NCI-H1417 (cell line): ENCODE measurements at places on chromosomes 1 and 21.

DNA sequence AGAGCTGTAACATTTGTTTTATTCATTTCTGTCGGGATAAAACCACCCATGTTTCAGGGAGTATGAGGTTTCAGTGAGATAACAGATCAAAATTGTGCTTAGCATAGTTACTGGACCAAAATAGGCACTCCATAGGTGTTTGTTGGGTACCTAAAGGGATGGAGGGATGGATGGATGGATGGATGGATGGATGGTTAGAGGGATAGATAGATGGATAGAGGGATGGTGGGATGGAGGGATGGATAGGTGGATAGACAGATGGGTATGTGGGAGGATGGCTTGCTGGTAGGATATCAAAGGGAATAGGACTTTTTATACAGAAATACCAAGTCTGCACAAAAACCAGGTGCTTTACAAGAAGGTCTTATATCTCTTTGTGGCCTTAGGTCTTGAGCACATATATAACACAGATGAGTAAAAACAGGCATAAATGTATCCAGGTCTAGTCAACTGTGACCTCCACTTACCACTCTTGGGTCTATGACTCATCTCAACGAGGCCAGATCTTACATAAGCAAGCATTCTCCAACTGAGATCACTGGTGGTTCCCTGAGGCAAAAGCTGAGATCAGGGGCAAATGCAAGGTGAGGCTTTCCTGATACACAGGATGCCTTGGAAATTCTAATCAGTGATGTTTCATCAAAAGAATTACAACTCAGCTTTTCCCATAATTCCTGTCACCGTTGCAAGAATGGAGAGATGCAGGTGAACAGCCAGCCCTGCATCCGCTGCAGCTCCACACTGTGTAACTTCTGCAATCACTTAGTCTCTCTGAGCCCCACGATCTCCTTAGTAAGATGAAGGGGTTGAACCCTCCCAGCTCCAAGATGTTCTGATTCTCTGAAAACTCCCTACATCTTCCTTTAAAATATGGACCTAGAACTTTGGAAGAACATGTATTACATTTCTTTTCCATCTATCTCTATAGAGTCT is 32.0 kb downstream of the PTAFR start:
- DNase-seq: no peak

DNA sequence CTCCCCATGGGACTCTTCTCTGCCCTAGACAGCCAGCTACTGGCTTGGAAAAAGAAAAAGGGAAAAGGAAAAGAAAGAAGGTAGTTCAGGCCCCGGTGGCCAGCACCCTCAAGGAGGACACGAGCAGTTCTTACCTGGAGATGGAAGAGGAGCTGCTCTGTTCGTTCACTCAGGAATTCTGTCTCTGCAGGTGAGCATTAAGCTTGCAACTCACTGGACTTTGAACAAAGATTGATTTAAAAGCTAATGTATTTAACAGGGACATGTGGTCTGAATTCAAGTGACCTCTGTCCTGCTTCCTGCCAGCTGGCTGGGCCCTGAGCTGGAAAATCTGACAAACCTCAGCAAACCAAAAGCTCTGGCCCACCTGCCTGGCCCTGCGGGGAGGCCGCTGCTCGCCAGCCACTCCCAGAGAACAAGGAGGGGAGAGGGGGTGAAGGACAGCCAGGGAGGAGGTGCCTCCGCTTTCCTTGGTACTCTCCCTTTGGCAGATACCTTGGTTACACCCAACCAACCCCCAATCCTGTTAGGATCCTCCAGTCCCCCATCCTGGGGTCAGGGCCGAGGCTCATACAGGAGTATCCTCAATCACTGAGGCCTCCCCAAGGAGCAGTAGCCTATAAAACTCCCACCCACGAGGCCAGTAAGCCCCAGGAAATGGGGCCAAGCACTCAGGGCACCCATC is at the start of gene PDZK1:
PDZK1 (minus strand) TSS at position 186 of the 685 bp plus-strand sequence. CDS start 19,347 bp downstream, outside the sequence.
- no peak for DNase-seq

- no peak for DNase-seq
These were observed 156.9 kb upstream of the NBPF11 start for GRCh38 chr1:148308832-148309458.

- peak; percentile 15 for DNase-seq
These were observed 3.8 kb upstream of the GRHL3 start for GRCh38 chr1:24315391-24315790.

DNA sequence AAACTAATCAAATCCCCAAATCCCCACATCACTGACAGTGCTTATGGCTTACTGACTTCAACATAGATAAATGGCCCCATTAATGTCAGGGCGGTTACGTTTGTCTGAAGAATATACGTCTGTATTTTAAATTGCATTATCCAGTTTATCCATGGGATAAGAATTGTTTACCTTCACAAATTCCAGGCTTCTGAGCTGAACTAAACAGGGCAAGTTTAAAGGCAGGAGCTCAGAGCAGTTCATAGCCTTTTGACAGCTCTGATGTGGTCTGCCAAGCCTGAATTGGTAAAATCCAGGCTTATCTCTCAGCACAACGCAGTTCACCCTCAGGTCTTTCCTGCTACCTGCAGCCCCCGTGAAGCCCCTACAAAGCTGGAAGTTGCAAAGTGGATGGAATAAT is 79.5 kb upstream of the GREM2 start:
- DNase-seq: no peak

DNA sequence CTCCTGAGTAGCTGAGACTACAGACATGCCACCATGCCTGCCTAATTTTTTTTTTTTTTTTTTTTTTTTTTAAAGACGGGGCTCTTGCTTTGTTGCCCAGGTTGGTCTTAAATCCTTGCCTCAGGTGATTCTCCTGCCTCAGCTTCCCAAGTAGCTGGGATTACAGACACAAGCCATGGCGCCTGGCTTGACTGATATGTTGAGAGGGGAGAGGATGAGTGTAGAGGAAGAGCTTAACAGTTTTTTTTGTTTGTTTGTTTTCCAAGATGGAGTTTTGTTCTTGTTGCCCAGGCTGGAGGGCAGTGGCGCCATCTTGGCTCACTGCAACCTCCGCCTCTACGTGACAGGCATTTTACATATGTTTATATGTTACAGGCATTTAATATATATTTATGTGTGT is 2.5 kb downstream of the SRP9 start:
- no peak for DNase-seq

DNA sequence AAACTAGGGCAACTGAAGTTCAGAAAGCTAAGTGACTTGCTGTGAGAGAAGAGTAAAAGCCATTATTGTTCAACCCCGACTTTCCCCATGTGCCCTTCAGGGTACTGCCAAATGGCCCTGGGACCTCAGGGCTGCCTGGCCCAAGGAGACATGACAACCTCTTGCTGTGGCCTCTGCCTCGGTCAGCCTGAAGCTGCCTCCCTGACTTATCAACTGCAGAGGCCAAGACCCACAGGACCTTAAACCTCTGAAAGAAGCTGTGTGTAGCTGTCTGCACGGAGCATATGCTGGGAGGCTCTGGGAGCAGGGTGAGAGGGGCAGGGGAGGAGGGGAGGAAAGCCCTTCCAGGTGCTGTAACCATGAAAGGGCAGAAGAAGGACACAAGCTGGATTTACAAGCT is 35.9 kb downstream of the HMGB4 start:
- DNase-seq: no peak

- DNase-seq: no peak
These were observed 32.9 kb upstream of the VAV3 start for GRCh38 chr1:107997866-107998265.

DNA sequence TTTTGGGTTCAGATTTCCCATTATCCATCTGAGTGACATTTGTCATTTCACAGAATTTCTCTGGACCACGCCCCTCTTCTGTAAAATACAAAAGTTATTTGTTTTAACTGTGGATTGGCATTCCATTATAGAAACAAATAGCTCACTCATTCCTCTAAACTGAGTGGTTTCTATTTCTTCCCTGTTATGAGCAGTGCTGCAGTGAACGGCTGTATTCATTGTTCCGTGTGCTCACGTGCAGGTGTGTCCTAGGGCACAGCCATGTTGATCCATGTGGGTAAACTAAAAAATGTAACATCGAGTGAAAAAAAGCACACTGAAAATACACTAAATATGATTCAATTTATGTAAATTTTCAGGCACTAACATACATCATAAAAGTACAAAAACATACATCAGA is 27.0 kb upstream of the IL12RB2 start:
- no peak for DNase-seq

- DNase-seq: peak; percentile 98
These were observed 4.9 kb downstream of the CROCC start for GRCh38 chr1:16926491-16927073.

GRCh38 chr1:93616221-93616995 is 65.2 kb downstream of the BCAR3 start:
- peak; percentile 88 for DNase-seq

GRCh38 chr21:36065497-36066036 is 4.3 kb upstream of the CBR1 start:
- no peak for DNase-seq

DNA sequence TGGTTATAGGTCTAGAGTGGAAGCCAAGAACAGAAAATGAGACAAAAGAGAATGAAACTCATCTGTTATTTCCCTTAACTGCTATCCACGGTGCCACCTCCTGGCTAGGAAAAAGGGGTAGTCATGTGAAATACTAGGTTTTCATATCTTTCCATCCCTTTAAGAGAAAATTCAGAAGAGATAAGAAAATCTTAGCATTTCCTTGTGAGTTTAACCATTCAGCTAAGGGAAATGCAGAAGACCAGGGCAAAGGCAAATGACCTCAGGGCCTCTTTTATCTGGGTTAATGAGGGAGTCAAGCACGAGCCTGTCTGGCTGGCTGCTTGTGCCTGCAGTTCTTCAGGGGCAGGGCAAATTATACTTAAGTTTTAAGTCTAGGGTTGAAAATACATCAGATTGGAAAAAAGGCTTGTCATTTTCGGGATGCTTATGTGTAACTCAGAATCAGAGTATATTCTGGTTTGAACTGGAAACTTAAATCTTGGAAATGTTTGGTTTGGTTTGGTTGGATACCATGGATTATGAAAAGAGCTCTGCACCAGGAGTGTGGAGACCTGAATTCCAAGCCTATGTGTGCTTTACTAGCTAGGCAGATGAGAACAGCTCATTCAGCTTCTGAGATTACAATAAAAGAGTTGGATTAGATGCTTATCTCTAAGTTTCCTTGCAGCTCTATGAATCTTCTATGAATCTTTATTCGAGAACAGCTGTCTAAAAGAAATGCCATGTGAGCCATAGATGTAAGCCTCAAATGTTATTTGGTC is 19.9 kb downstream of the NIBAN1 start:
- DNase-seq: no peak

DNA sequence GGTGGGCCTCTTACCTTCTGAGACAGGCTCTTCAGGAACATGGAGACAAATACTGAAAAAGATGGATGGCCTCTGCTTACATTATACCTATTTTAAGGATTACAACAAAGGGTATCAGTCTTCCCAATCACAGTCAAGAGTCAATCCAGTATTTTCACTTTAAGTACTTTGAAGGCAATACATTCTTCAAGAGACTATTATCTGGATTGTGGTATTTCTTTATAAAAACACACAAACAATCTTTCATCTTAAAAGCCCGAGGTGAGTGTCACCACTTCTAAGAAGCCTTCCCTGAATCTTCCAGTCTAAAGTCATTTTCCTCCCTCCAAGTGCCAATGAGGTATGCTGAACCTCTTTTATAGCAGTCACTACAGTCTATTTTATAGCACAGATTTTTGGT is 45.3 kb downstream of the WASF2 start:
- DNase-seq: no peak

- peak; percentile 80 for DNase-seq
These were observed 145.5 kb downstream of the TIAM1 start for GRCh38 chr21:31198575-31198974.

- DNase-seq: no peak
These were observed 192.3 kb downstream of the PRDM16 start for GRCh38 chr1:3261007-3261968.

DNA sequence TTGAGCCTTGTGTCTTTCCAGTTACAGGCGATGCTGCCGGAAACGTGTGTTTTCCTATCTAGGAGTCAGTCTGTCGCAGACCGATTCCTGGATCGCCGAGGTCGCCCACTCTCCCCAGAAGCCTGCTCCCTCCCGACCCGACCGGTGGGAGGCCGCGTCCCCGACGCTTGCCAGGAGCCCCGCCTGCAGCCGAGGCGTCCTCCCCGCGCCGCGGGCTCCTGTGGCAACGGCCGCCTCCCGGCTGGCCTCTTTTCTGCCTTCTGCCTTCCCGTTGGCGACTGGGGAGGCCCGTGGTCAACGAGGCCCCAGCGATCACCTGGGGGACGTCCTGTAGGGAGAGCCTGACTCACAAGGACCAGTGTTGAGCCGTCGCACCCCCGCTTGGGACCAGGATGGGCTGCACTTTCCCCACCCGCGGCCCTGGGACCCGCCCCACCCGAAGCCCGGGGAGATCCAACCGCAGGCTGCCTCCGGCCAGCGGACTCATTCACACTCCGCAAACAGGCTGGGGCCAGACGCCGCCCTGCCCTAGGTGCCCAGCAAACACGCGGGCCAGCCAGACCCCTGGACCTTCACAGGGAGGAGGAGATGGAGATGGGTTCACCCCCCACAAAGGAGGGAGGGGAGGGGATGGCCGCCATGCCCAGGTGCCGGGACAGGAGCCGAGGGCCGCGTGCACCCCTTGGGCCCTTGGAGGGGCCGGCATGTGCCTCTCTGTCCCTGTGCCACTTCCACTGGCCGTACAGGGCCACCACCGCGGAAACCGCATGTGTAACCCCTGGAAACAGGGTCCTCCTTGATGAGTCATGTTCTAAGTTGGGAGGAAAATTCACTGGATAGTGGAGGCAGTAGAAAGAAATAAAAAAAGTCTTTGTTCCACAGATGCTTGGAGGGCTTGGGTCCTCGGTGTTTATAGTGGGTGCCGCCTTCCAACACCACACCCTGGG is 7.2 kb upstream of the COL6A1 start:
- no peak for DNase-seq

DNA sequence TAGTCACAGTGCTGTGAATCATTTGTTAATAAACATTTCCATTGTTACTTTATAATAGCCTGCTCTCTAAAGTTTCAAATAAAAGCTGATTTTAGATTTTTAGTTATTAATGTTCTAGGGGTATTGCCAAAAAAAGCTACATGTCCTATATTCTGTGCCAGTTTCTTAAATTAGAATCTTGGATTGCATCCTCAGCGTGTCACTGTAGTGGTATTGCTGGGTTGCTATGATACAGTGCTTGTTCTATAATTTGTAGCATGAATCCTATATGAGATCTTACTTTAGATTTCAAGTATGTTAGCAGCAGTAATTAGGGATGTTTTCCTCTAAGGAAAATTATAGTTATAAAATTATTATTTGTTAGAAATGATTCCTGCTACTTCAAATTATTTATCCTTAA is 16.4 kb downstream of the PPP2R5A start:
- DNase-seq: no peak

GRCh38 chr1:9732123-9732971 is 80.8 kb downstream of the PIK3CD start:
- no peak for DNase-seq

DNA sequence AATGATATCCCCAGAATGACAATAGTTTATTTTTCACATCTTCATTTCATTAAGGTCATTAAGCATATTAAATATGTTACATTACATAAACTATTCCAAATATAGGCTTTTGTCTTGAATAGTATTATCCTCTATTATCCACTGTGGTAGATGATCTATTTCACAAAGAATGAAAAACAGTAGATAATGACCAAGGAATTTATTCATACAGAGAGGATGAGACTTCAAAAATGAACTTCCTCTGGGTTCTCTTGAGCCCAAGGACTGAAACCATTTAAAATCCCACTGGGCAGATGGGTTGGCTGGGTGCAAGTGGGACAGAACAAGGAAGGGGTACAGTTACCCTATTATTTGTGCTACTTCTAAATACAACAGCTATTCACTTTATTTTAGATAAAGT is 33.0 kb downstream of the PTPN14 start:
- DNase-seq: no peak
